ENCODE measurements at places on chromosomes 13 and 19.
A peak's percentile ranks its signal among the peaks of the same experiment; 100 is the strongest.

DNA sequence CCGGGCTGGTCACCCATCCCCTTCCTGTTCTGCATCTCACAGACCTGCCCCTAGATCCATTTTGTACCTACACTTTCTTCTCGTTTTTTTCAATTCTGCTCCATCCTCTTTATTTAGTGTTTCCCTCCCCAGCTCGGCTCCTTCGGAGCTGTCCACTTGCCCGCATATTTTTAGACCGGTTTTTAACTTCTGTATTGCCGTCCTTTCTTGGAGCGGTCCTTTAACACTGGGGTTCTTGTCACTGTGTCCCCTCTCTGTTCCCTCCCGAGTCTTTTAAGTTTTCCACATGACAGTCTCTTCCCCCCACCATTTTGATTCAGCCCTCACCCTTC is 1.7 kb downstream of the ARHGAP35 start:
- DNase-seq = peak; percentile 15

GRCh38 chr13:47298506-47298905 is 401.7 kb upstream of the HTR2A start:
- DNase-seq = no peak

- DNase-seq = peak; percentile 97
These were observed 159.1 kb downstream of the KATNAL1 start for GRCh38 chr13:30148171-30148754.

GRCh38 chr13:32720026-32720425 is 133.8 kb downstream of the PDS5B start:
- no peak for DNase-seq

GRCh38 chr13:109166804-109167203 is 537.4 kb downstream of the MYO16 start:
- DNase-seq = no peak

DNA sequence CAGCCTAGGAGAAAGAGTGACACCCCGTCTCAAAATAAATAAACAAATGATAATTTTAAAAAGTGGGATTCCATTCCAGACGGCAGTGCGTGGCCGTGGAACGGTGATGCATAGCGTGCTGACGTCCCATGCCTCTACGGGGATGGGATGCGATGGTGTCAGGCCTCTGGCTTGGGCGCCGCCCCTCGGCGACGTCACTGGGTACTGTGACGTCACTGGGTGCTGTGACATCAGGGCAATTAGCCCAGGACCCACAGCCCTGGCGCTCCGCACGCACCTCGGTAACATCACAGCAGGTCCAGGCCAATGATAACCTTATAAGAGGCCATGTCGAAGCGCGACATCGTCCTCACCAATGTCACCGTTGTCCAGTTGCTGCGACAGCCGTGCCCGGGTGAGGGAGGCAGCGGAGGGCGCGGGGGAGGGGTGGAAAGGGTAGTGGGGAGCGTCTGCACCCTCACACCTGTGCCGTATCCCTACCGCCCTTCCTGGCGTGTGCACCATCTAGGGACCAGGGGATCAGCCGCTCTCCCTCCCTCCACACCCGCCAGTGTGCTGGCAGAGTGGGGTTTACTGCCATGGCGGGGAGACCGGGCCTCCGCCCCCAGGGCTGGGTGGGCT is at the start of gene GAPDHS:
GAPDHS (plus strand) TSS at position 256 of the 621 bp plus-strand sequence; CDS start at position 328, 72 bp downstream.
- DNase-seq = no peak
